ENCODE measurements at places on chromosomes 12 and 14.

DNA sequence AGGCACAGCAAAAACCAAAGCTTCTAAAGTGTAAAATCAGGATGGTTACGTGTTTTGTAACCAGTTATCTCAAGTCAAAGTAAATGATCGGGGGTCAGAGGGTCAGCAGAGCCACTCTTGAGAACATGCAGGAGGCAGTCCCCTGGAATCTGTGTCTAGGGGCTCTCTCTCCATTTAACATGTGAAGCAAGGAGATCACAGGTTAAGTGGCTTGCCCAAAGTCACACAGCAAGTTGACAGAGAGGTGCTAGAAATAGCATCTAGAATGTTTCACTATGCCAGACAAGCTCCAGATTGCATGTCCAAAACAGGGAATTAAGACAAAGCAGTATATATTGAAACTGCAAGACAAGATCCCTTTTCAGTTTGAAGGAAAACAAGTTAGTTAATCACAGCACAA, 33.4 kb downstream of the PPTC7 start:
- DNase-seq, result no peak

DNA sequence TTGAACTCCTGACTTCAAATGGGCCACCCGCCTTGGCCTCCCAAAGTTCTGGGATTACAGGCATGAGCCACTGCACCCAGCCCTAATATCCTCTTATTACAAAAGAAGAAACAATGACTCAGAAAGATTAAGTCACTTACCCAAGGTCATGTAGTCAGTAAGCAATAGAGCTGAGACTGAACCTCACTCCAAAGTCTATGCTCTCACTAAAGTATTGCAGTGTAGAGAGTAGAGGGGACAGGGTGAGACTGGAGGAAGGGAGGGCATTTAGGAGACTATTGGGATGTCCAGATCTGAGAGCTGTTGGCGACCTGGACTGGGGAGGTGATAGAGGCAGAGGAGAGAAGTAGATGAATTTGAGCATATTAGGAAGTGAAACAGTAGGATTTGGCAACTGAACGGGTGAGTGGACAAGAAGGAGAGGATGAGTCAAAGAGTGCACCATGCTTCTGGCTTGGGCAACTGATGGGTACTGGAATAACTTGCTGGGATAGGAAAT, 11.8 kb downstream of the P2RX7 start:
- no peak for DNase-seq

DNA sequence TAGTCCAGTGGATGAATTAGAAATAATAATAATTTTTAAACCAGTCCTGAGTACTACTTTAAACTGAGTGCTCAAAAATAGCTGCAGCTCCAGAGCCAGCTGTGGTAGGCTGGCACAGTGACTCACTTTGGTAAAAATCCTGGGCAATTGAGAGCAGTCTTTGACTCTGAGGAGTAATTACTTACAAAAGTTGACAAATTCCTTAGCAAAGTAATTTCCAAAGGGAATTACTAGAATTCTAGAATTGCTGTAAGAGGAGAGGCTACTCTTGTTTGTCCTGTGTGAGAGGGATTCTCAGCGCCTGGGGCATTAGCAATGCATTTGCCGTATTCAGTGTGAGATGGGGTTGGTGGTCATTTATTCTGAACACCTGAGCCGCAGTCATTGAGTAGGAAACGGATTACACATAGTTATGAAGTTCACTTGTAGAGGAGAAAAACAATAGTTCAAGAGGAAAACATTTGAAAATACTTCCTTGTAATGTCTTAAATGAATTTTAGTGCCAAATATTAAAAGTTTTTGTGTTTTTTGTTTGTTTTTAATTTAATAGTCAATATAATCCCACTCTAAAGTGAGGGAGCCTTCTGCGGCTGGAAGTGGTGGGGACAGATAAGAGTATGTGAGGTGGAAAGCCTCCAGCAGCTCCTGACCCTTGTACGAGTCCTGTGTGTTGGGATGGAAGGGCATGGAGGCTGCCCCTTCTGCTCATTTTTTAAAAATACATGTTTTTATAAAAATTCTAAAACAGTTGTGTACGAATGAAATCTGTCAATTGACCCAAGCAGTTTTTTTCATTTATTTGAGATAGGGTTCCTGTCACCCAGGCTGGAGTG, 41.9 kb downstream of the EID3 start:
- DNase-seq, result no peak

GRCh38 chr12:95463050-95463449, 10.9 kb upstream of the METAP2 start:
- no peak for DNase-seq

All from hypothalamus (tissue), 51 donors.